Thyroid gland (tissue), 4 donors: ENCODE measurements at places on chromosomes 13 and 19. TPM values are rescaled to one million over a fixed set of nuclear protein-coding genes. Genes with fewer than 3 reads are reported as not detected.
A peak's percentile ranks its signal among the peaks of the same experiment; 100 is the strongest.

The TMEM259 gene
- 163 TPM for total RNA-seq

The LYPD5 gene
- 1.6 TPM for total RNA-seq

The WDR88 gene
- not detected for total RNA-seq

The ERVV-1 gene
- not detected for total RNA-seq

GRCh38 chr13:39186205-39186875, 148.1 kb downstream of the NHLRC3 start:
- no peak overlapping the region for H3K4me3 ChIP-seq
- no peak overlapping the region for H3K27ac ChIP-seq
- DNase-seq: no peak
- H3K4me1 ChIP-seq: no peaks in the 10 kb centered on the region
- no peaks in the 10 kb centered on the region for H3K27me3 ChIP-seq

DNA sequence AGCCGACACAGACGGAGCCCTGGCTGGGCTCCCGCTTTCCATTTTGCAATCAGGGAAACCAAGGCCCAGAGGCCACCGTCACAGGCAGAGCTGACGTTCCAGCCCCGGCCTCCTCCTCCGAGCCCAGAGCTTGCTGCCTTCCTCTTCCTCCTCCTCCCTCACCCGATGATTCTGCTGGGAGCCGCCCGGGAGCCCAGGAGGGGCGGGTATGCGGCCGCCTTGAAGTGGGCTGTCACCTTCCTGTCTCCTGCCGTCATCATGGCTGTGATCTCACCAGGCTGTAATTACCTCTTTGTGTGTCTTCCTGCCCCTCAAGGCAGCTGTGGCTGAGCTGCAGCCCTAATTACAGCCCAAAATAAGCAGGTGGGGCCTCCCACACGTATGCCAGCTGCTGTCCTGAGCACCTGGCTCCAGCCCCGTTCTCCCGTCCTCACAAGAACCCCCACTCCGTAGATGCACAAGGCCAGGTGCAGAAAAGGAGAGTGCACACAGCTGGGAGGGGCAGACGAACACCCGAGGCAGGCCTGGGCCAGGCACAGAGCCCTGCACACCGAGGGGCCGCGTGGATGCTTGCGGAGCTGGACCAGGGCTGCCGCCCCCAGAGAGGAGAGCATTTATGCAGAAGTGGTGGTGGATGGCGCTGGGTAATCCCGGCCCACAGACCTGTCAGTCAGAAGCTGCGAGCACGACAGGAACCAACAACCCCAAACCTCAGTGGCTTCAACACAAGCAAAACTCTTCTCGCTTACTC, 4.0 kb downstream of the TPGS1 start:
- no peak overlapping the region for H3K27ac ChIP-seq
- H3K36me3 ChIP-seq: no peaks in the 10 kb centered on the region
- H3K4me1 ChIP-seq: peaks cover 22% of the 10 kb centered on the region
- no peaks in the 10 kb centered on the region for H3K27me3 ChIP-seq
- no peak for DNase-seq

DNA sequence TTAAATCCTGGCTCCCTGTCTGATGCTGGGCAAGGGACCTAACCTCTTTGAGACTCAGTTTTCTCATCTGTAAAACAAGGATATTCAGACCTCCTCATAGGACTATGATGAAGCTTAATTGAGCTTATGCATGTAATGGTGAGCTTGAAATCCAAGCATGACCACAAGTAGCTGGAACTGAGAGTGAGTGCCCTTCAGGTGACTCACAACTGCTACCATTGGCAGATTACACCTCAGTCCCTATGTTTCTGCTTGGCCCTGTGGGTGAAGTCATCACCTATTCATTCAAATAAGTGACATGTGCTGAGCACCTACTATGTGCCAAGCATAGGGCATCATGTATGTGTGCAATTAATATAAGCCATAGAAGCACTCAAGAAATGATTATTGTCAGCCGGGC, 25.7 kb downstream of the NOVA2 start:
- H3K27ac ChIP-seq: no peak overlapping the region
- H3K4me3 ChIP-seq: no peak overlapping the region
- no peaks in the 10 kb centered on the region for H3K27me3 ChIP-seq
- H3K36me3 ChIP-seq: no peaks in the 10 kb centered on the region

DNA sequence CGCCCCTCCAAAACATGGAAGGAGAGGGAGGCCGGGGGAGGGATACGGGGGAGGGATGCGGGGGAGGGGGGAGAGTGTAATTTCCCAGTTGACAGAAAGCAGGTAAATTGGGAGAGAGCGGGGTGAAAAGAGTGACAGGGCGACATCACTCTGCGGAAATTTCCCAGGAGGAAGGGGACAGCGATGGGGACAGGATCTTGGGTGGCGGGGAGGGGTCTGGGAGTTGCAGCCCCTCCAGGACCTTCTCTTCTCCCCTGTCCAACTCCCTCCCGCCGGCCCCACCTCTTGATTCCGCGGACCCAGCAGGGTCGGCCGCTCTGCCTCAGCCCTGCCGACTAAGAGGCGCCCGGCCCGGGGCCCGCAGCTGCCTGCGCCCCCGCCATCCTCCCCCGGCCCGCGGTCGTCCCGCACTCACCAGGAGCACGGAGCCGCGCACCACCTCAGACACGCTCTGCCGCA, 108.0 kb upstream of the DOCK9 start:
- peak overlapping the region; percentile 91 for H3K4me3 ChIP-seq
- H3K36me3 ChIP-seq: no peaks in the 10 kb centered on the region
- H3K4me1 ChIP-seq: peaks cover 12% of the 10 kb centered on the region
- H3K27me3 ChIP-seq: no peaks in the 10 kb centered on the region
- H3K27ac ChIP-seq: peak overlapping the region; percentile 90
- DNase-seq: no peak

DNA sequence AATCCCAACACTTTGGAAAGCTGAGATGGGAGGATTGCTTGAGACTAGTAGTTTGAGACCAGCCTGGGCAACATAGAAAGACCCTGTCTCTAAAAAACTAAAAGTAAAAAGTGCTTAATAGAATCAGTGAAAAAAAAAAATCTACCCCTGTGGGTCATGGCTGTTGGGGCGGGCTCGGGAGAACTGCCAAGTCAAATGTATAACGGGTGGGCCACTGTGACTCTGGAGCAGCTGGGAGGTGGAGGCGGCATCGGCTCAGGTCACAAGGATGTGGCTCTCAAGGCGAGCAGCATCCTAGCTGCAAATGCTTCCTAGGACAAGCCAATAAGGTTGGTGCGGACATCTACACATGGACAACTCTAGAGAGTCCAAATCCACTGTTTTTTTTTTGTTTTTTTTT, 30.9 kb downstream of the C19orf47 start:
- no peak overlapping the region for H3K4me3 ChIP-seq
- H3K36me3 ChIP-seq: peaks cover 17% of the 10 kb centered on the region
- H3K27ac ChIP-seq: no peak overlapping the region
- no peaks in the 10 kb centered on the region for H3K27me3 ChIP-seq
- H3K4me1 ChIP-seq: no peaks in the 10 kb centered on the region

DNA sequence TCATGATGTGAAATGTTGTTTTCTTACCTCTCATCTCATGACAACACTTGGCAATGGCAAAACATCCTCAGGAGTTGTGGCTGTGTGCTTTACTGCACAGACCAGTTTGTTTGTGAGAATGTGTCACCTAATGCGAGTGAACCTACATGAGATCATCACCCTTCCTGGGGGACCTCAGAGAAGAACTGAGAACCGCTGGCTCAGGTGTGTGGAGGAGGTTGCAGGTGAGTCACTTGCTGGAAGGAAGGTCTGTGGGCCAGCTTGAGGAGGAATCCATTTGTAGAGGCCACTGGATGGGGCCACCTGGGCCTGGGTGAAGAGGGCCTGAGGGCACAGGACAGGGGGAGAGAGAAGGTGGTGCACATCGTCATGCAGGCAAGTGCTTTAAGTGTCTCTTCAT, 3.0 kb upstream of the CEACAM1 start:
- DNase-seq: no peak
- H3K27ac ChIP-seq: no peak overlapping the region
- no peaks in the 10 kb centered on the region for H3K4me1 ChIP-seq
